A549 (cell line): ENCODE measurements at places on chromosomes 2 and 18.
A peak's percentile ranks its signal among the peaks of the same experiment; 100 is the strongest.

DNA sequence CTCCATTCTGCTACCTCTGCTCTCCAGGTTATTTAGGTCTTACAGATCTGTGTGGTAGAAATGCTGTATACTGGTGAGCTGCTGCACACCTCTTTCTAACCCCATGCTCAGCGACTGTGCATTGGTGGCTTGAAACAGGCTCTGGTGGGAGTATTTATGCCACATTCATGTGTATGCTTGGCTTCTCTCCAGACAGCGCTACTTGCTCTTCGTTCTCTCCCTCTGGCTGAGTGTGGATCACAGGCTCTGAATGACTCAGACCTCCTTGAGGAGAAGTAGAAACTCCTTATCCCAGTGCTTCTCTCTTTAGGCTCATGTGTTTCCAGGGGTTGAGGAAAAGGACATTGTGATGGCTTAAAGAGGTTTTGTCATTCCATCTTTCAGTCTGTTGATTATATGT is 54.9 kb downstream of the FHOD3 start:
- DNase-seq = peak; percentile 16

DNA sequence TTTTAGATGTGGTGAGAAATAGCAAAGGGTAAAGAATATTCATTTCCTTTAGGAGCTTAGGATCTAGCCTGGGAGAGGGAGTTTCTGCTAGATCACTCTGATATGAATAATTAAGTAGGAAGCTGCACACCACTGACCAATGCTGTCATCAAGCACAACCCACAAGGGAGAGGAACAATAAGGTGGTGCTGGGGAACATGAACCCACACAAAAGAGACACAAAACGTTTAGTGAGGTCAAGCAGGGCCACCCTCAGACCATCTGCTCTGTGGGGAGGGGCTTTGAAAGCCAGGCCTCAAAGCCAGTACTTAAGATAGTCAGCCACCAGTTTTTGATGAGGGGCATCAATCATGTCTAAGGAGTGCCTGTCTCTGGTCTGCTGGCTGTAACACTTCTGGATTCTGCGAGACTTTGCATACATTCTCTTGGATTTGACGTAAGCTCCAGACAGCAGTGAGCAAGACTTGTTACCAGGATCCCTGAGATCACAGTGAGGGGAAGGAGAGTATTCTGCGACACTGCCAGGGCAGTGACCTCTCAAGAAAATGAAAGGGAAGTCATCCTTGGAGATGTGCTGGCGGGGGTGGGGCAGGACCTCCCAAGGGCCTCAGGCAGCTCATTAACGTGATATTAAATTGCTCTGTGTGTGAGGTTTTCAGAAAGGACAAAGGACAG is 127.0 kb downstream of the CCBE1 start:
- DNase-seq = no peak

DNA sequence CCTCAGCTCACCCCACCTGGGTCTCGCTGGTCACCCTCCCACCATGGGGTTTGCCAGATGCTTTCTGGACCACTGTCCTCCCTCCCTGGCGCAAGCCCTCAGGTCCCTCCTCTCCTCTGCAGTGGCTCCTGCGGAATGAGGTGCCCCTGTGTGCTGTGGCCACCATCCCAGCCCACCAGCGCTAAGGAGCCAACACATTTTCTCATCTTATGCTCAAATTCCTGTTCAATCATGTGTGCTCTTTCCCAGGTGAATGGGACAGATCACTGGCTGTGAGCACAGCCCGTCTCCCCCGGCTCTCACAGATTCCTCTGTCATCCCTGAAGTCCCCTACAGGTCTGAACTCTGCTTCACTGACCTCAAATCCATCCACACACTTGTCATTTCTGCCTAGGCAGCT is 15.2 kb upstream of the CCDC74B start:
- DNase-seq = no peak

GRCh38 chr2:11305958-11306357 is 38.5 kb downstream of the ROCK2 start:
- no peak for DNase-seq

- DNase-seq = no peak
These were observed 564.3 kb downstream of the SLC4A3 start for GRCh38 chr2:220191737-220192136.

DNA sequence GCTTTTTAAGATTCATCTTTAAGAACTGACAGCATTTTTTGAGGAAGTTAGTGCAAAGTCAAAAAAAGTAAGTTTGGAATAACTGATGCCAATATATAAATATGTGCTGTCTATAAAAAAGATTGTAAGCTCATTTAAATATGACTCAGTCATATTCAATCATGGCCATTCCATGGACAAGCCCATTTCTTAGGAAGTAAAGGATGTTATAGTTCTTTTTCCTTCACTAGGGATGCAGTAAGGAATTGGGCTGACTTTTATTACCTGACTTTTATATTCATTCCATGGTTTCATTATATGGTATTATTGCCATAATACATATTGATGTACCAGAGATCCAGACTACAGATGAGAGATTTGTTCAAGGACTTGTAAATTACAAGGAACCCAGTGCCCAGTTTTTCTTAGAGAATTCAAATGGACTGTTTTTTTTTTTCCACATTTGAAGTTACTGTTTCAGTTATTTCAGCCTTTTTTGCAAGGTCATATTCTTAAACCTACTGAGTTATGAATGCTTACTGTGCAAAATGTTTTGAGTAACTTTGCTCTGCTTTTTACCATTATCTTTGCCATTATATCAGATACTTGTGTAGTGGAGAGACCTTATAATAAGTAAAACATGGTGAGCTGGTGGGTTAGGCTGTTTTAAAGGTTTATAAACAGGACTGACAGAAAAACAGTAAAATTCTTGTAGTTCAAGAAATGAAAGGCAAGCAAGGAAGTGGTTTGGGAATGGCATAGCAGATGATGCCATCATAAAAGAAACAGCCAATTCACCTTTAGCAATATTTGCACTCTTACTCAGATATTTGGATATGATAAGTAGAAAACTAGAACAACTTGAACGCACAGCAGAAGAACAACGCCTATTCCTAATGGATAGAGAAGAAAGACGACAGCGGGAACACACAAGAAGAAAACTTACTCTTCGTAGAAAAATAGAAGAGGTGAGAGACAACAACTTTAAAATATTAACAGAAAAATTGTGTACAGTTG is 7.6 kb downstream of the FSIP2 start:
- no peak for DNase-seq

DNA sequence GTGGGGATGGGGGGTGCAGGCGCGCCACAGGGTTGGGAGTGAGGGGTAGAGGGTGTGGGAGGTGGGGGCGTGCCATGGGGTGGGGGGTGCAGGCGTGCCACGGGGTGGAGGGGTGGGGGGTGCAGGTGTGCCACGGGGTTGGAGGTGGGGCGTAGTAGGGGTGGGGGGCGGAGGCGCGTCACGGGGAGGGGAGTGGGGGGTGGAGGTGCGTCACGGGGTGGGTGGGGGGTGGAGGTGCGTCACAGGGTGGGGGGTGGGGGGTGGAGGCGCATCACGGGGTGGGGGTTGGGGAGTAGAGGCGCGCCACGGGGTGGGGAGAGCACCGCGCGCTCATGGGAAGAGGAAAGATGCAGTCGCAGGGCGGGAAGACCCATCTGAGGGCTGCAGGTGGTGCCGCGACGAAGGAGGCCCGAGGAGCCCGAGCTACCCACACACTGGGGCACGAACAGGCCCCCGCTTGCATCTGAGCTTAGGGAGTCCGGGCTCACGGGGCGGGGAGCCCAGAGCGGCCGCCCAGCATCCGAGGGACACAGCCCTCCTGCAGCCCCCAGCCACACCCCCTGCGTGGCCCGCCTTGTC is 37.5 kb downstream of the SNED1 start:
- no peak for DNase-seq

DNA sequence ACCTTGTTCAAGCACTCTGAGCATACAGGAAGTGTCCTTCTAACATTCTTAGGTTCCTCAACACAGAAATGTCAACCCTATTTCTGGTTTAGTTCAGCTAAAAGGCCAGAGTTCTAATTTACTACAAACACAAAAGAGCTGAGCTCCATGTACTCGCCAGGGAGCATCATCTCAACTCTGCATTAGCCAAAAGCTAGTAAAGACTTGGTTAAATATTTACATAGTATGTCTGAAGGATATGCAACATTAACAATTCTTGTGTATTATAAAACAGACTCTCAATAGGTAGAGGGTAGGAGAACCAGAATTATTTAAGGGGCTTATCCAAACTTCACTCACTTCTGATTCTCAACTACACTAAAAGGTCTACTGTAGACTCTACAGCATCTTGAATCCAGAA is 154.6 kb downstream of the THADA start:
- DNase-seq = no peak

DNA sequence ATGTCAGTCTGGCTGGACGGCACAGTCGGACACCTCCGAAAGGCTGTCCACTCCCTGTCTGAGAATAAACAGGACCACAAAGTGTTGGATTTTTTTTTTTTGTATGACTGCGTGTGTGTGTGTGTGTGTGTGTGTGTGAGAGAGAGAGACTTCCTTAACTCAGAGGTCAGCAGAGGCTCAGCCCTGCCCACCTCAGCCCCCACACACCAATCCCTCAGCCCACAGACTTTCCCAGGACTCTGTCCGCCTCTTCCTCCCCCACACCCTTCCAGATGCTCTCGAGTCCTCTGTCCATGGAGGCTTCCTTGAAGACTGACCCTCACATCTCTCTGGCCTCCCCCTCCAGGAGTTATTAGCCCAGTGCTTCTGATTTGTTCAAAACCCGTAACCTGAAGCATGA is 147.3 kb downstream of the BCL11A start:
- DNase-seq = no peak

- DNase-seq = no peak
These were observed 34.2 kb downstream of the INPP4A start for GRCh38 chr2:98478907-98479306.

DNA sequence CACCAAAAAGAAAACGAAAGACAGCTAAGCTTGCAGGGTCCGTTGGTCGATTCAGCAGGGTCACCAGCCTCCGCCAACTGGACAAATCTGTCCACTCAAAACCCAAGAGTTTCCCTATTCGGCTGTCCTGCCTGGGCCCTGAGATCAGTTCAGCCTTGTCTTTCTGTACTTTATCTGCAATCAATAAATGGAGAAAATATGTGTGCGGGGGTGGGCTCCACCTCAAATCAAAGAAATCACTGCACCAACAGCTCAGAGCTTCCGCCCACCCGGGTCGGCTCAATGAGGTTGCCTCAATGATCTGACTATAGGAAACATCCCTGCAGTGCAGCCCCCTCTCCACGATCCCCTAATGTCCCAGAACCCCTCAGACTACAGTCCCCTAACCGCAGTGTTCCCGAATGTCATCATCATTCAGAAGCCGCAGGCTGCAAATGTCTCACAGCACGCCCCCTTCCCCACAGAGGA is 447 bp downstream of the GGCX start:
- no peak for DNase-seq

DNA sequence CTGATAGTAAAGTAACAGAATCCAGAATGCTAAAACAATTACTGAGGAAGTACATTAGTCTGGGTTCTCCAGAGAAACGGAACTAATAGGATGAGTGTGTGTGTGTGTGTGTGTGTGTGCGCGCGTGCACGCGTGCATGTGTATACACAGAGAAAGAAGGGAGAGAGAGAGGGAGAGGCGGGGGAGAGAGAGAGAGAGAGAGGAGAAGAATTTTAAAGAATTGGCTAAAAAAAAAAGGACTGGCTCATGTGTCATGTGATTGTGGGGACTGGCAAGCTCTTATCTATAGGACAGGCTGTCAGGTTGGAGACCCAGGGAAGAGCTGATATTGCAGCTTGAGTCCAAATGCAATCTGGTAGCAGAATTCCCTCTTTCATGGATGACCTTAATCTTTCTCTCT is 976.2 kb upstream of the CDH2 start:
- no peak for DNase-seq

DNA sequence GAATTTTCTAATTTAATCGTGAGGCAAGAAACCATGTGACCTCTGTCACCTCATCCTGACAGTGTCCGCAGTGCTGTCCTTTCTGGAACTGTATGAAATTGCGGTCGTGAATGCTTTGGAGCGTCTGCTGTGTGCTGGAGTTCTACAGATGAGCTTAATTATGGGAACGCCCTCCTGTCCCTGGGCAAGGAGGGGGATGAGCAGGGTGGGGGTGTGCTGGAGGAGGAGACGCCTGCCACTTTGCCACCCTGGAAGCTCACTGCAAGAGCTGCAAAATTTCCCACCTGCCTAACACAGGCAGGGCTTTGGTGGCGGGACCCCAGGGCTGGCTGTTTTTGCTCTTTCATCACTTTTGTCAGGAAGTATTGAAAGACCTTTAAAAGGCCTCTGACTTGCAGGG is 6.5 kb downstream of the LPIN1 start:
- DNase-seq = no peak

DNA sequence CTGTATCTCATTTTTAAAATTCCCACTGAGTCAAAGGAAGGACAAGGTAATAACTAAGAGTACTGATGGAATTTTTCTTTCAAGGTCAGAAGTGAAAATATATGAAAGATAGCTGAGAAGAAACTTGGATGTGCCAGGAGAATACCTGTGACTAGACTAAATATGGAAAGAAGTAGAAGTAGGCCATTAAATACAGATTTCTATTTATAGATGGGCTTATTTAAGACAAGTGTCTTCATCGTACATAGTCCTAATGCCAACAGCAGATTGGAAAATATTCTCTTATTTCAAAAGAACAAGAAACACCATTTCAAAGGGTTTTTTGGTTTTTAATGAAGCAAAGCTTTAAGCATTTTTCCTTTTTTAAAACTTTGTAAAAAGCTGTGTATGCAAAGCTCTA is 22.0 kb downstream of the UGP2 start:
- DNase-seq = no peak

DNA sequence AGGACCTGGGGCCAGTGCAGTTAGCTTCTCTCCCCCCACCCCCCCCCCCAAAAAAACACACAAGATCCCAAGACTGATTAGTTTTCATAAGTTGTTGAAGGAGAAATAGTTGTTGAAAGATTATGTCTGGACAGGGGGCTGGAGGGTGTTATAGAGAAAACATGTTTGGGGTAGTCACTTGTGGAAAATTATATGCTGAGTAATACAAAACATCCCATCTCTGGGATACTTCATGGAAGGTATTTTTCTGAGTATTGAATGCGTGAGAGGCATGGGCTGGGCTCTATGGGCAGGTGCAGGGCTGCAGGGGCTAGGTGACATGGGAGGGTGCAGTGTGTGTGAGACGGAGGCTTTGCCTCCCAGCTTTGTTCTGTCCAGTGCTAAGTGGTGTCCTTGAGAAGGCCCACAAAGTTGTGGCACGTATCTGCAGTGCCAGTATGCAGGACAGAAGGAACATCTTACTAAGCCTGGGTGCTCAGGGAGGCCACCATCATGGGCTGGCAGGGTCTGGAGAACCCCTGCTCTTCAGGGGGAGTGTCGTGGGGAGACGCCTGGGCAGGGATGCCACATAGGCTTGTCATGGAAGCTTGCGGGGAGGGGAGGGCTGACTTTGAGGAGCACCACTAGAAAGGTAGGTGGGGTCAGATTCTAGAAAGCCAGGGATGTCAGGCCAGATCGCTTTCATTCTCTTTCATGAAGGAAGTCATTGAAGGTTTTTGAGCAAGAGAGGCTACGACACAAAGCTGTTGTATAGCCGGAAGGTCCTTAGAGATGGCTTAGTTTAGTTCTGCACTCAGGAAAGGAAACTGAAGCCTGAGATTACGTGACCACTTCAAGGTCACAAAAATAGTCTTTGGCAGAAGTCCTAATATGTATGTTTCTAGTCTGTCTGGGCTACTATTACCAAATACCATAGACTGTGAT is 232.0 kb downstream of the LDLRAD4 start:
- DNase-seq = no peak
